ENCODE measurements at places on chromosomes 1 and 21.

DNA sequence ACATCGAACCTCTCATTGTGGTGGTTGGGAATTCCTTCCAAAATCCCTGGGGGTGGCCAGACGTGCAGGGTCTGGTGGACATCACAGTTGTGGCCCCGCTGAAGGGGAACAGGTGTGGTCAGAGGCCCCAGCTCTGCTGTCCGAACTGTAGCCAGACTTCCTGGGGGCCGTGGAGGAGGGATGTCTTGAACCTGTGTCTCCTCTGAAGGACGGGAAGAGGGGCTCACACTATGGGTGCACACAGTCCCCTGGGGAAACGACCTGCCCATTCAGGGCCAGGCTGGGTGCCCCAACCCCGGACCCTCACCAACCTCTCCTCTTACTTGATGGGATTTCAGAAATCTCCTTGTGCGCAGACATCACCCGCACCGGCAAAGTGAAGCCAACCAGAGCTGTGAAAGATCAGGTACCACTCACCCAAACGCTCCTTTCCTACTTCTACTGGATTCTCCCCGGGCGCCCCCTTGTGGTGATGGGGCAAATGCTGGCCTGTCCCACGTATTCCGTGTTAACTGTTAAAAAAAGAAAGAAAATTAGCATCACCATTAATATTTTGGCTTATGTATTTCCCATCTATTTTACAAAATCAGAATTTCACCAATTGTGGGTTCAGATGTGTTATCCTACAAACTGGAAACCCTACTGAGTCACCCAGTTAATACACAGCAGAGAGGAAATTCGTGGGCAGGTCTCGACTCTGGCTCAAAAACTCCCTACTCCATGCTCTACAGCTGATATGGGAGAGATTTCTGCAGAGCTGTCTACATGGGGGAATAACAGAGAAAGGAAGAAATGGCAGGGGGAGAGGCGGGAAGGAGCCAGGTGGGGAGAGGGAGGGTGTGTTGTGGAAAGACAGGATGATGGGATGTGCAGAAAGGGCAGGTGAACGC, 28.1 kb downstream of the PADI4 start:
- peak; percentile 67 for DNase-seq

- peak; percentile 39 for DNase-seq
These were observed 659 bp downstream of the FAF1 start for GRCh38 chr1:50959303-50959912.

GRCh38 chr1:19878637-19878985, 3.6 kb upstream of the OTUD3 start:
- no peak for DNase-seq

GRCh38 chr1:160830321-160831153, 32.1 kb downstream of the CD244 start:
- no peak for DNase-seq

DNA sequence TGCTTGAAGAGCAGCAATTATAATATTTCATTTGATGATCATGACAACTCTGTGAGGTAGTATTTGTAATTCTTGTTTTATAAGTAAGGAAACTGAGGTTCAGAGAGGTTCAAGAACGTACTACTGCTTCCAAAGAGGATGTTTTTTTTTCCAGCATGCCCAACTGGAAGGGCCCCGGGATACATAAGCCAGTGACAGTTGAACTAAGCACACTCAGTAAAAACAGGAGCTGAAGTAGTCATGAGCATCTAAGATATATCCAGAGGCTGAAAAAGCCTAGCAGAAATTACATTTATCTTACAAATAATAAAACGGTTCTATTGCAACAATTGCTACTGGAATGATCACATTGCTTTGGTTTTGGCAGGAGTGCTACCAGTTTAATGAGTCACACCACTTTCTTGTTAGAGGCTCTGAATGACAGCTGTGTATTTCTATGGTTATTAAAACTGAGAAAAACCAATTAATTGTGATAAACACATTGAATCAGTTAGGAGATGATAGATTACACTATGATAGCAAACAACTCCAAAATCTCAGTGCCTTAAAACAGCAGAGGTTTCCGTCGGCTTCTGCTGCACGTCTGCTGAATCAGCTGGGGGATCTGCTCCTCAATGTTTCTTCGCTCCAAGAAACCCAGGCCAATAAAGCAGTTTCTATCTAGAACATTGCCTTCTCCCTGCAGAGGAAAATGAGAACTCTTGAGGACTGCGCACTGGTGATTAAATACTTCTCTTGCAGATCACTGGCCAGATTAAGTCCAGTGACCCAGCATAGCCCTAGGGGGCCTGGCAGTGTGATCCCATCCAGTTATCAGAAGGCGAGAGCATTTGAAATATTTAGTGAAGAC, 522.7 kb downstream of the PLPP3 start:
- DNase-seq, result no peak

GRCh38 chr1:31830065-31830464, 14.2 kb upstream of the SPOCD1 start:
- no peak for DNase-seq

GRCh38 chr1:111769517-111770146, 13.9 kb downstream of the DDX20 start:
- peak; percentile 45 for DNase-seq

DNA sequence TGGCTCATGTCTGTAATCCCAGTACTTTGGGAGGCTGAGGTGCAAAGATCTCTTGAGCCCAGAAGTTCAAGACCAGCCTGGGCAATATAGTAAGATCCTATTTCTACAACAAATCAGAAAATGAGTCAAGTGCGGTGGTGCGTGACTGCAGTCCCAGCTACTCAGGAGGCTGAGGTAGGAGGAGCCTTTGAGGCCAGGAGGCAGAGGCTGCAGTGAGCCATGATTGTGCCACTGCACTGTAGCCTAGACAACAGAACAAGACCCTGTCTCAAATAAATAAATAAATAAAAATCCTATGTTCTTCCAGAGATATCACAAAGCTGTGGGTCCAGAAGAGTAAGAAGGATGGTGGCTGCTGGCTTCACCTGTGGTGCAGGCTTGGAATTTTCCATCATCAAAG, 22.1 kb downstream of the CDA start:
- no peak for DNase-seq

GRCh38 chr1:14656384-14656937, 58.0 kb downstream of the KAZN start:
- DNase-seq, result no peak

DNA sequence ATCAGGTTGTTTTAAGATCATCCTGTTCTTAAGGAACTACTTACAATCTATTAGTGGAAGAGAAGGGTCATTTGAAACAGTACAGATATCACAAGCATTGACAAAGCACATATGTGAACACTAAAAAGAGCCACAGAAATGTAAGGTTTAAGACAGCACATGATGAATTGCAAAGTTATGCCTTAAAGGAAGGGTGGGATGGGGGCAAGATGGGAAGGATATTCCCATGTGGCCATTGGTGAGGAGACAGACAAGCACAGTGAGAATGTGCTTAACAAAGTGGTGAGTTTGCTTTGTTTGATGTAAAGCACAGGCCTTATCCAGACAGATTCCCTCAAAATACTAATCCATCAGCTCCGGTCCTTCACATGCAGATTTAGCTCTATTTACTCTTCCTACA, 151.6 kb upstream of the IVNS1ABP start:
- no peak for DNase-seq

GRCh38 chr1:46539972-46540371, 11.5 kb downstream of the KNCN start:
- no peak for DNase-seq

- no peak for DNase-seq
These were observed 1.7 kb upstream of the C1orf185 start for GRCh38 chr1:51100264-51100880.

- DNase-seq, result no peak
These were observed 78.2 kb downstream of the RNF220 start for GRCh38 chr1:44483089-44483874.

GRCh38 chr1:216722821-216723220, 408 bp downstream of the ESRRG start:
- DNase-seq, result peak; percentile 40

- DNase-seq, result no peak
These were observed 17.9 kb downstream of the CFH start for GRCh38 chr1:196669693-196670092.

- DNase-seq, result no peak
These were observed 70.1 kb upstream of the NRIP1 start for GRCh38 chr21:15134701-15135470.

DNA sequence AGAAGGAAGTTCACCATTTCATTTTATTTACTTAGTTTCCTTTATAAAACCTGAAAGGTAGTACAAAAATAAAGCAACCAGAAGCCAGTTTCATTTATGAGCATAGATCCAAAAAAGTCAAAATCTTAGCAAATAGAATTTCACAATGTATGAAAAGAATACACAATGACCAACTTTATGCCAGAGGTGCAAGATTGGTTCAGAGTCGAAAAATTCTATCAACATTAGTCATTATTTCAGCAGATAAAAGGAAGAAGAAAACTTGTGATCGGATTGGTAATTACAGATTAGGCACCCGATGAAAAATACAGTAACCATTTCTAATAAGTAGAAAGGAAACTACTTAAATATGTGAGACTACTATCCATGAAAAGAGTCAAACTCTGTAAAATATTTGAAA, 89.1 kb downstream of the ITSN1 start:
- DNase-seq, result no peak

GRCh38 chr1:47621977-47622376, 184.1 kb downstream of the FOXD2 start:
- DNase-seq, result no peak

DNA sequence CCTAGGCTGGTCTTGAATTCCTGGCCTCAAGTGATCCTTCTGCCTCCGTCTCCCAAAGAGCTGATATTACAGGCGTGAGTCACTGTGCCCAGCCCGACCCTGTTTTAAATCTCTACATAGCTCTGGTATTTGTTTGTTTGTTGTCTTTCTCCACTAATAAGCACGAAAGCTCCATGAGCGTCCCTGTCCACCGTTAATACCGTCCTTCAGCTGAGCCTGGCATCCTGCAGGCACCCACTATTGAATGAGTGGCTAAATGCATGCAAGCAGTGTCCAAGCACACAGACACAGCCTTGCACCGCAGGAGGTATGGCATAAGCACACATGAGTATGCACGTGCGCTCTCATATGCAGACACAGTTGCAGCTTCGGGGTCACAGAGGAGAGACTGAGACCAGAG, 4.5 kb upstream of the COL16A1 start:
- DNase-seq, result peak; percentile 14

DNA sequence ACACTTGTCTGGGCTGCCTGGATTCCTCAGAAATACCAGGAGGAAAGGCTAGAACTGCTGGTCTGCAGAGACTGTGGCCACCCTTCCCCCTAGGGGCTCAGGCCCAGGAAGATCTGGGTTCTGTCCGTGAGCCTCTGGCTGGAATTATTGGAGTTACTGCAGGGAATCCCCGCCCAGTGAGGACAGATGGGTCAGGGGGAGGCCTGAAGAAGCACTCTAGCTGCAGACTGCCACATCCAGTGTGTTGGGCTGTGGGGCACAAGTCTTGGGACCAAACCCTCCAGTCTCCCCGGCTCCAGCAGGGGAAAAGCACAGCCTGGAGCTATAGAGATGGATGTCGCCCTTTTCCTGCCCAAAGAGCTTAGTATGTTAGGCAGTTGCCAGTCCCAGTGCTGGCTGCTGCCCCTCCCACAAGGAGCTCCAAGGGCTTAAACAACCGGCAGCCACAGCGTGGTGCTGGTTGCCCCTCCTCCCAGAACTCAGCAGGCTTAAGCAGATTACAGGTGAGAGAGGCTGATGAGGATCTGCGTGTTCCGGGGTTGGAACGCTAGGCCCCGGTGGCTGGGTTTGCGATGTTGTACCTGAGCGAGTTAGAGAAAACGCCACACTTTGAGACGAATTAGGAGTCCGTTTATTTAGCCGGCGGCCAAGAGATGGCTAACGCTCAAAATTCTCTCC, 255.5 kb upstream of the LRRC7 start:
- no peak for DNase-seq

- no peak for DNase-seq
These were observed 1.7 kb downstream of the HCRTR1 start for GRCh38 chr1:31618916-31619846.

- no peak for DNase-seq
These were observed 33.0 kb downstream of the KCNC4 start for GRCh38 chr1:110243146-110243545.

All from NCI-H2227 treated with DMSO at 0.1 percent for 48 hours (cell line).